ENCODE measurements at places on chromosomes 12 and 14. TPM values are rescaled to one million over a fixed set of nuclear protein-coding genes. Genes with fewer than 3 reads are reported as not detected.

GRCh38 chr14:69848903-69849391 lies 30.3 kb upstream of the SMOC1 start:
- DNase-seq = no peak

TCTN2 gene
- 3.7 TPM for total RNA-seq

- no peak for DNase-seq
Observed at GRCh38 chr12:57795354-57795753, 12.8 kb downstream of the TSFM start.

DNA sequence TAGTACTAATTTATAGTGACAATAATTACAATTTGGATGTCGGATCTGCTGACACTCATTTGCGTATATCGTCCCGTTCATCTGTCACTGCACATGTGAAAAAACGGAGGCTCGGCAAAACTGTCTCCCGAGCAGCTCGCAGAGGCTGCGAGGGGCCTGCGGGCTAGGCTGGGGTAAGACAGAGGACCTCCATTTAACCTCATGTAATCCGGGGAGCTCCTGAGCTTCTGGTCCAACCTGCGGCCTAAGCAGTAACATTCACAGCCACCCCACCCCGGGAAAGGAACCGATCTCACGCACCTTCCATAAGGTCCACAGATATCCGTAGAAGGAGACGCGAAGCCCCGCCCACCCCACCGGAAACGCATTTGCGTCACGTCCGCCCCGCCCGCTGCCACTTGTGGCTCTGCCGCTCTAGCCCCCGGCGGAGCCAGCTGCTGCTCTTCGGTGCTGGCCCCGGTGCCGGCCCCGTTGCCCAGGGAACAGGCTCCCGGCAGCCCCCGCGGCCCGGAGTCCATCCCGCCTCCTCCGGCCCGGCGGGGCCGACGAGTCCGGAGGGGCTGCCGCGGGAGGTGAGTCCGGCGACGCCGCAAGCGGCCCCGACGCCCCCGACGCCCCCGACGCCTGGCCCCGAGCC lies at the start of the genes CINP and TECPR2:
TSS of gene CINP (minus strand) at position 346 of the 637 bp plus-strand sequence. CDS start at position 307, 39 bp downstream.
TSS of gene TECPR2 (plus strand) at position 397 of the 637 bp plus-strand sequence. CDS start 13,781 bp downstream, outside the sequence.
- DNase-seq = peak; percentile 99

- DNase-seq = no peak
Observed at GRCh38 chr14:30271811-30272323, 287.1 kb upstream of the G2E3 start.

DNA sequence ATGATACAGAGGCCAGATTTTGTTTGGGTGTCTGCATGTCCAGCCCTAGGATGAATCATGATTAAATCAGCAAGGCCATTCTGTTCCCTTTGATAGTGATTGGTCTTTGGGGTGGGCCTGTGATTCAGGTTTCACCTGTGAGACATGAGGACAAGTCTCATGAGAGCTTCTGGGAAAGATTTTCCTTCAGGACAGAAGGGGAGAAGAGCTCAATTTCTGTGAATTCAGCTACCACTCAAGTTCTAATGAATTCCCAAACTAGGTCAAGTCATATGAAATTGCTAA lies 73.4 kb downstream of the ZNF664 start:
- DNase-seq = no peak

DNA sequence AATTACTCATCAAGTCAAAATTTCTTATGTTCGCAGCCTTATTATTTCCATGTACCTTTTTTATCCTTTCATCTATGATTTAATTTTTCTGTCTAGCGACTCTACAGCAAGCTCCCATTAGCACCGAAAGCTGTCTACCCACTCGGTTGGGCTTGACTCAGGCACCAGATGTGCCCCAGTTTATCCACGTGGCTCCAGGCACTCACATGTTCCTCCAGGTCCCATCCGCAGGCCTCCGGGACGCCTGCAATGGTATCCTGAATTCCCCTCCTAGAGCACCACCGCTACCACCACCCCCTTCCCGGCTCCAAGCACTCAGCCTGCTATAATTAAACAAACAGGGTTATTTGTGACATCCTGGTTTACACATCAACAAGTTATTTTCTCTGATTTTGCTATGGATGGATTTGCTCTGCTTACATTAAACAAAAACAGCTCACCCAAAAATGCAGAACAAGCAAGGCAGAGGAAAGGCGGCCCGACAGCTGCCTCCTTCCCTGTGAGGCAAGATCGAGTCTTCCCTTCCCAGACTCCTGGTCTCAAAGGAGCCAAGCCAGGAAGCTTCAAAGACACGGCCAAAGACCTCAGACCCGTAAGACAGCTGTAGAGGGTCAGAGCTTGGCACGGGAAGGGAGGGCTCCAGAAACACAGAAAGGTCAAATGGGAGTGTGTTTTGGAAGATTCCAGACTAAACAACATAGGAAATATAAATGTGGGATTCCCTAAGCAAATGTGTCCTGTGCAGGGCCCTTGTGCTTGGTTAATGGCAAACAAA lies 253.8 kb downstream of the TTC8 start:
- DNase-seq = no peak

DNA sequence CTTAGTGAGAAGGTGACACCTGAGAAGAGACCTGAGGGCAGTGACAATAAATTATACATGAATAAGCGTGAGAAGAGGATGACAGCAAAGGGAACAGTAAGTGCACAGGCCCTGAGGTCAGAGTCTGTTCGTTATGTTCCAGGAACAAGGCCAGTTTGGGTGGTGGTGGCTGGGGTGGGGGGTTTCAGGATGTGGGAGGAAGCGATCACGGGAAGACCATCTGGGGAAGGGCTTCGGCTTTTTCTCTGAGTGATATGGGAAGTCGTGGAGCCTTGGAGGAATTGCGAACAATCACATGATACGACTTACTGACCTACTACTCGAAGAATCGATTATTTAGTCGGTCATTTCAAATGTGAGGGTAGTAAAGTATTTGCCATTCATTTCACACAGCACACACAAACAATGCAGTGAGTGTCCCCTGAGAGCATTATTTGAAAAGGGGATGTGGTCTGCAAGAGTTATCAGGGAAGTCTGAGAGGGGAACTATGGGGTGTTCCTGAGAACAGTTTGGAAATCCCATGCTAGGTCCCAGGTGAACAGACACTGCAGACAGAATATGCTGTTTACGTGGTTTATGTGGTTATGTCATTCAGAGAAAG lies 94.7 kb downstream of the SLC38A1 start:
- DNase-seq = no peak

KCNJ8 gene
- 55.5 TPM for total RNA-seq

KRT73 gene
- not detected for total RNA-seq

GRCh38 chr14:74649673-74650072 lies 37.6 kb upstream of the LTBP2 start:
- no peak for DNase-seq
